Activated CD4-positive, CD25-positive, alpha-beta regulatory T cell treated with anti-CD3 and anti-CD28 coated beads, Interleukin-2, amount 50 U/mL, for 16 hours (primary cell): ENCODE measurements at places on chromosomes 12 and 14.

DNA sequence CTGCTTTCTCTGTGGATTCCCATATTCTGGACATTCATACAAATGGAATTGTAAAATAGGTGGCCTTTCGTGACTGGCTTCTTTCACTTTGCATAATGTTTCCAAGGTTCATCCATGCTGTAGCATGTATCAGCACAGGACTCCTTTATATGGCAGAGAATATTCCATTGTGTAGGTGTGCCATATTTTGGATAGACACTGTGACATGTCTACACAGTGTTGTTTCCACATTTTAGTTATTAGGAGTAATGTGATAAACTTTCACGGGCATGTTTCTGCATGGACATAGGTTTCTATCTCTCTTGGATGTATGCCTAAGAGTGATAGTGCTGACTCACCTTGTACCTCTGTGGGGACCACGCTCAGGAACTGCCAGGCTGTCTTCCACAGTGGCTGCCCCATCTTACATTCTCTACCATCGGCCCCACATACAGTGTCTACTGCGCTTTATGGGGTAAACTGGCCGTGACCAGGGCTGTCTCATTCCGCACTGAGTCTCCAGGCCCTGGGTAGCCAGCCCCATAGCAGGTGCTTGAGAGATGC lies 7.1 kb upstream of the KRT84 start:
- no peak for DNase-seq

DNA sequence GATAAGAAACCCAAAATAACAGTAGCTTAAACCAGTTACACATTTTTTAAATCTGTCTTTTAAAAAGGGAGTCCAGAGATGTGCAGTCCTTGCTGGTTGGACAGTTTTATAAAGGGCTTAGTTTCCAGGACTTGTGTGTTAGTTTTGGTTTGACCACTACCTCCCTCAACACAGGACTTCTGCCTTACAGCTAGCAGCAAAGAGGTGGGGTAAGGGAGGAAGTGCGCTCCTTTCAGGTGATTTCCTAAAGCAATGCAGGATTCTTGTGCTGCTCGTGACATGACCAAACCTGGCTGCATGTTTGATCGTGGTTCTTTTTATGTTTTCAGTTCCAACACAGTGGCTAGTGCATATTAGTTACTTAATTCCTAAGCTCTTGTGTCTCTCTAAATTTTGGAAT lies 266.2 kb downstream of the TMTC2 start:
- no peak for DNase-seq

- DNase-seq, result no peak
Observed at GRCh38 chr12:27631365-27631764, 64.9 kb upstream of the REP15 start.

- no peak for DNase-seq
Observed at GRCh38 chr12:50314636-50315312, 31.5 kb upstream of the LIMA1 start.

DNA sequence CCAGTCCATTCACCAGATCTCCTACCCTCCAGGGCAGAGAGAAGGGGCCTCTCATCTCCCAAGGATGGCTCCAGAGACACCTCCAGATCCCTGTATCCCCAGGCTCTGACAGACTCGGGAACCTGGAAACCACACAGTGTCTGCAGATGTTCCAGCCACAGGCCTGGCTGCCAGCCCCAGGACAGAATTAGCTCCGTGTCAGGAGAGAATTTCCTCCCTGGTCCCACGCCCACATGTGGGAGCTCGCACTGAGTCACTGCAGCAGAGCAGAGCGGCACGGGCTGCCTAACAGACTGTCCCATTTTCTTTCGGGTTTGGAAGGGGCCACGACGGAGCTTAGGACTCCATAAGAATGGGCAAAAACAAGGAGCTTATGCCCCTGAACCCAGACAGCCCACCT lies 33.6 kb downstream of the CMKLR1 start:
- no peak for DNase-seq

DNA sequence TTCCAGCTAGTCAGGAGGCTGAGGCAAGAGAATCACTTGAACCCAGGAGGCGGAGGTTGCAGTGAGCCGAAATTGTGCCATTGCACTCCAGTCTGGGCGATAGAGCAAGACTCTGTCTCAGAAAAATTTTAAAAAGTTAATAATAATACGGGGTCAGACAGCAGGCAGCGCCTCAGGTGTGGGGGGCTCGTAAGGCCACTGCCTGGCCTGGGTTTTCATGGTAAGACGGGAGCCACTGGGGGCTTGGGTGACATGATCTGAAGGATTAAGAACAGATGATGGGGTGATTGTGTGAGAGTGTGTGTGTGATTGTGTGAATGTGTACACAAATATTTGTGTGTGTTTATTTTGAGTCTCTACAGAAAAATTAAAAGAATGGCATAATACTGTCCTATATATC lies 23.6 kb downstream of the BCL7A start:
- DNase-seq, result no peak
